ENCODE measurements at places on chromosomes 6 and 20.

GRCh38 chr6:26575494-26575939, 21.2 kb upstream of the ABT1 start:
- no peak for DNase-seq

DNA sequence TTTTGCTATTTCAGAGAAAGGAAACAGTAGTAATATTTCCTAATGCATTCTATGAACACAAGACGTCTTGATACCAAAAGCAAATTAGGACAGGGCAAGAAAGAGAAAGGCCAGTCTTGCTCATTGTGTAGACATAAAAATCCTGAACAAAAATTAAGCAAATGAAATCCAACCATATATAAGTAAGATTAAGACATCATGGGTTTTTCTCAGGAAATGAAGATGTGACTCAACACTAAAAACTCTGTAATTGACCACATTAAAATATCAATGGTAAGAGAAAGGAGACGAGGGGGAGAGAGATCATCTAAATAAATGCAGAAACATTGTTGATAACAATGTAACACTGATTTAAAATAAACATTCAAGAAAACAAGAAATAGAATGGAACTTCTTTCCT, 205.4 kb downstream of the SOD2 start:
- DNase-seq = no peak

GRCh38 chr20:31663524-31663837, 25.8 kb downstream of the COX4I2 start:
- DNase-seq = no peak

- peak; percentile 16 for DNase-seq
Measured at GRCh38 chr6:105733556-105734162, 330.8 kb upstream of the PREP start.

- DNase-seq = no peak
Measured at GRCh38 chr6:168416531-168416930, 24.5 kb upstream of the SMOC2 start.

GRCh38 chr6:156557251-156557910, 219.8 kb upstream of the ARID1B start:
- DNase-seq = no peak

Measured in NCI-H1105 (cell line).